ENCODE measurements at places on chromosomes 12 and 14.

DNA sequence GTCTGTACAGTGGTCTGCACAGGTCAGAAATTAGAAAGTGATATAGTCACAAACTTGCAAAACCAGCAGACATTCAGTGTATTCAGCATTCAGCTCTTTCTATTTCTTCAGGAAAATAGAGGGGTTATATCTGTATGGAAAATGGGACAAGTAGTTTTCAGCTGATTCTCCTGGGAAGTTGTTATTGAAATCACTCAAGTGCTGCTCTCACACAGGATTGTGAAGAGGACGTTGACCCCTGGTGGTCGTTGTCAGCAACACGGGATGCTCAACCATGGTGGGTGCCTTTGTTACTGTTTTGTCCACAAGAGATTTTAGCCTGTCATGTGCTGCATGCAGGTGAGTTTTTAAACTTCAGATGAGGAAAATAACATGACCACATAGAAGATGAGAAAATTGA is 981.8 kb downstream of the TMEM121 start:
- DNase-seq = no peak

GRCh38 chr14:99872786-99873440 is 79.7 kb downstream of the EML1 start:
- no peak for DNase-seq

DNA sequence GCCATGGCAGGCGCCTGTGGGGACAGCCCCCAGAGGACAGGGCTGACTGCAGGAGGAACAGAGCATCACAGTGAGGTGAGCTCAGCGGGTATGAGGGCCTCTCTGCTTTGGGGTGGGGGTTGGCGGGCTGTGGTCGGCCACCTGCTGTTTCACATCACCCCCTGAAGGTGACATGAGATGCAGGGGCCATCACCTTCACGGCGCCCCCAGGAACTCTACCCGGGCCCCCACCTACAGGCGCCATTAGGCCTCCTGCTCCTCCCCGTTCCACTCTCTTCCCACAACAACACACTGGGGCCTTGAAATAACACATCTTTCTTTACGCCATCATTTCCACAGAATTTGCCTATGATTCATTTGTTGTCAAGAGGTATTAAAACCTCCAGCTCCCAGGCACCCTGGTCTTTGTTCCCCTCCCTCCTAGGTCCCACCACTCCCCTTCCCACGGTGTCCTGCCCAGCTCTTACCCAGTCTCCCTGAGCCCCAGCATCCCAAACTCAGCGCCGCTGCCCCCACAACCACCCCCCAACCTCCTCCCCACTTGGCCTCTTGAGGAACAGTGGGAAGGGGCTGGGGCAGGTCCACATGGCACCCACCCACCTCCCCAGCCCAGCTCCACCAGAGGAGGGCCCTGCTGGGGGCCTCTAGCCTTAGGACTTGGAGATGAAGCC is 12.7 kb upstream of the HDAC7 start:
- no peak for DNase-seq

DNA sequence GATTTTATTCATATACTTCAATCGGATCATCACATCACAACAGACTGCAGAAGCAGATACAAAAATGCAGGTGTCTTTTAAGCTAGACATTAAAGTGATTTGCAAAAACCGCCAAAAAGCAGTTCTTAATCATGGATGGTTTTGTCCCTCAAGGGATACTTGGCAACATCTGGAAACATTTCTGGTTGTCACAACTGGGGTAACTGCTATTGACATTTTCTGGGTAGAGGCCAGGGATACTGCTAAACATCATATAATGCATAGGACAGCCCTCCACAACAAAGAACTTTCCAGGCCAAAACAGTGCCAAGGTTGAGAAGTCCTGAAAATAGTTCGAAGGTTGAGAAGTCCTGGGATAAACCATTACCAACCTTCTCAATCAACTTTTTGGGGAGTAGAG is 101.8 kb upstream of the BBS10 start:
- no peak for DNase-seq

GRCh38 chr12:123363390-123363739 is 1.3 kb downstream of the SBNO1 start:
- no peak for DNase-seq

DNA sequence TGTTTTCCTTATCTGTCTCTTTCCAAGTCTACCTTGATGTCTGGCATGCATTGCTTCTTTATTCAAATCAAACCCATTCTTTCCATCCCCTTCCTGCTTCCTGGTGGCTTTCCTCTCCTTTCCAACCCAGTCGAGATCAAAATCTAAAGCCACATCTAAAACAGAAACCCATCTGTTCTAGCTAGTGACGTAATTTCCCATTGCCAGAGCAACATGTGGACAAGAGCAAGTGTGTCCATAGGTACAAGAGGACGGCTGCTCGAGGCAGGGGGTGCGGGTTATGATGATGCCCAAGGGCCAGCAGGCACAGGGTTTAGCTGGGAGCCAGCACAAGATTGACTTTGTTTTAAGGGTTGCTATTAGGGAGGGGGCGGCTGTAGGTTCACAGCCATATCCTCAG is 7.0 kb downstream of the KRT80 start:
- DNase-seq = no peak

- no peak for DNase-seq
Observed at GRCh38 chr12:121799156-121799841, 4.5 kb upstream of the SETD1B start.

DNA sequence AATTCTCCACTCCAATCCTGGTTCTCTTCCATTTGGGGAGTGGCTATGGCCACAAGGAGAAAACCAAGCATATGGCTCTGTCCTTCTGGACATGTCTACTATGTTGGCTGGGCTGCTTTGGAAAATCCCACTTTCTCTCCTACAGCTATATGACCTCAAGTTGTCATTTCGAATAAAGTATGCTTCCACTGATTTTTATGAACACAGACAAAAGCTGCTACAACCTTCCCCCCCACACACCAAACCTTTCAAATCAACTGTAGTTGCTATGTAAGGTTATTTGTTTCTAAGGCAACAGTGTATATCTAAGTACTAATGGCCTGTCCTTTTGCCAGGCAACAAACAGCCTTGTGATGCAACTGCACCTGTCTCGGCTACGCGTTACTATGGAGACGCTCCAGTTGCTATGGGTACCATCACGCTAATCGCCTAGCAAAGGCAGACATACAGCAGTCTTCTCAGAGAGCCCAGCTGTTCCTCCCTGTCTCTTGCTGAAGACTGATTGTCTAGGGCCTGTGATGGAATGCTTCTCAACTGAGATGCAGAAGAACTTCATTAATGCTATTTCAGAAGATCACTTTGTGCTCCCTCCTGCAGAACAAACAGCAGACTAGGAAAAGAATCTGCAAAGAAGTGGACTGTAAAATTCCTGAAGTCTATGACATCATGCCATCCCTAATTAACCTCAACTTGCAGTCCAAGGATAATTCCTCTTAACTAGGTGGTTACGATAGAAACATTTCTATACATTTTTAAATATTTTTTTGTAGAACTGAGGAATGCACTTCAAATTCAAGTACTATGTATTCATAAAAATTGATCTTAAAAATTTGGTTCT is 67.6 kb downstream of the FOXN3 start:
- DNase-seq = no peak

- no peak for DNase-seq
Observed at GRCh38 chr12:42798811-42799438, 209.4 kb upstream of the PRICKLE1 start.

- no peak for DNase-seq
Observed at GRCh38 chr14:105444859-105445258, 25.2 kb downstream of the MTA1 start.

- DNase-seq = no peak
Observed at GRCh38 chr12:68912916-68913315, 20.1 kb downstream of the CPM start.

- no peak for DNase-seq
Observed at GRCh38 chr12:24838531-24838950, 110.4 kb downstream of the BCAT1 start.

- DNase-seq = no peak
Observed at GRCh38 chr14:93719256-93719655, 69.0 kb downstream of the PRIMA1 start.

- no peak for DNase-seq
Observed at GRCh38 chr14:75991753-75992152, 6.2 kb downstream of the IFT43 start.

GRCh38 chr12:111467092-111467856 is 61.6 kb downstream of the SH2B3 start:
- DNase-seq = no peak

DNA sequence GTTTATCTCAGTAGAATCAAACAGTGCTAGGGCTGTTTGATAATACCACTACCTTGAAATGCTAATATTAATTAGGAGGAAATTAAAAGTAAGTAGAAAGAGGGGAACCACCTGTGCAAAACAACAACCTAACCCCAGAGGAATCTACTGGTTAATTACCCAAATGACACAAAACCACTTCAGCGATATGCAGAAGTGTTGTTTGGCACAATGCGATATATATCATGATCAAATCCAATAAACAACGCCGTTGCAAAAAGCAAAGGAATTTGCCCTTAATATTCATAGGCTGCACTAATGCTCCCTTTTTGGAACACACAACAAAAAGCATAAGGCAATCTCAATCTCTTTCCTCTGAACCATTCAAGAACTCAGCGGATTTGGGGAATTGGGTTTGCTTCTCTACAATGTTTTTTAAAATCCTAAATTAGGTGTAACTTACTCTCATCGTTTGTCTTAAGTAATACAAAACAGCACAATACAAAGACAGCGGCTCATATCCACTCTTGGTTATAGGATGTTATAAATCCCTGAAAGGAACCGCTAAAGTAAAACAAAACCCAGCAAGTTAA is 1.5 kb downstream of the MAP4K5 start:
- no peak for DNase-seq

- no peak for DNase-seq
Observed at GRCh38 chr12:41970744-41971143, 173.9 kb downstream of the GXYLT1 start.
